ENCODE measurements at places on chromosomes 16 and 17.

DNA sequence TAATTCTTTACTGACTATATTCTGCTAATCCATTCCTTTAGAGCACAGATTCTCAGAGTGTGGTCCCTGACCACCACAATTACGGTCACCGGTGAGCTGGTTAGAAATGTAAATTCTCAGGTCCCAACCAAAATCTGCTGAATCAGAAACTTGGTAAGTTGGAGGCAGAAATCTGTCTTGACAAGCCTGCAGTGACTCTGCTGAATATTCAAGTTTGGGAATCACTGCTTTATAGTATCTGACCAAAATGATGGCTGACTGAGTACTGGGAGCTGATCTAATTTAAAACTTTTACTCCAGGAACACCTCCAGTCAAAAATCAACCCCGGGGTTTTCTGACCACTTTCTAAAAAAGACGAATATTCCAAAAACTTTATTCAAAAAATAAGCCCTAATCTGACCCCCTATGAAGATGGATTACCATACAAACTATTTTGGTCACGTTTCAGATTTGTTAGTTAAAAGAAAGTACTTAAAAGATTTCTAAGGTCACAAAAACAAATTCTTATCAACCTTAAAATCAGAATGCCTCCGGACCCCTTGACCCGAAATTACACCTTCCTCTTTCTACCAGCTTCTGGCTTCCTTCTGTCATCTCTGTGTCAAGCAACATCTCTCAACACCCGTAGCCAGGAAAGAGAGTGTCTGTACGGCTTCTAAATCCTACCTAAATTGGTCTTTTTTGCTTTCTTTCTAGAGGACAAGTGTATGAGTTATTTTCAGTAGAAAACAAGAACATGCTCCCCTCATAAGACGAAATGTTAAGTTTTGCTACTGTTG, 38.6 kb downstream of the CREBBP start:
- DNase-seq: no peak

DNA sequence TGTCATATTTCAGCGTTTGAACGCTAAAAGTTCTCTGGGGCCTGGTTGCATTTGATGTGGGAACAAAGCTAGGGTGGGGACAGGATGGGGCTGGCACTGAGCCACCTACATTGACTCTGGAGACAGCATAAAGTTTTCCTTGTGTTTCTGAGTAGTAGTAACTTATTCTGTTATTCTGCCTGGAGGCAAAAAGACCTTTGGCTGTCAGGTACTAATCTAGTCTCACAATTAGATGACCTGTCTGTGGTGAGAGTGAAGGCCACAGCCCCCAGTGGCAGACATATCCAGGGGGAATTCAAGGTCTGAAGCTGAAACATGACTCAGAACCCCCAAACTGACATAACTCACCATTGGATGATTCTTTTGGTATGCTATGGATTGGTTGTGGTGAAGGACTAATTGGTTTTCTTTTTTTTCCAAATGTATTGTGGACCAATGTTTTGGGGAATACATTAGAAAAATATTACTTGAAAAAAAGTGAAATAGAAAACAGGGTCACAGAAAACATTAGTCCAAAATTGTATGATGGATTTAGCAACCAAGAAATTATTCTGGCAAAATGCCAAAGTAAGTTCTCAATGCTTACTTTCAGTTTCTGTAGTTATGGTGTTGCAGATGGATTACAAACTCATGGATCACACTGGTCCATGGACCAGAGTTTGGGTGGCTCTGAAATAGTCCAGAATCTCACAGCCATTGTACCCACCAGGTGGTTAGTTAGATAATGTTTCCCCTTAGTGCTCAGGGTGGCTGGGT, 10.5 kb upstream of the SALL1 start:
- DNase-seq: no peak

DNA sequence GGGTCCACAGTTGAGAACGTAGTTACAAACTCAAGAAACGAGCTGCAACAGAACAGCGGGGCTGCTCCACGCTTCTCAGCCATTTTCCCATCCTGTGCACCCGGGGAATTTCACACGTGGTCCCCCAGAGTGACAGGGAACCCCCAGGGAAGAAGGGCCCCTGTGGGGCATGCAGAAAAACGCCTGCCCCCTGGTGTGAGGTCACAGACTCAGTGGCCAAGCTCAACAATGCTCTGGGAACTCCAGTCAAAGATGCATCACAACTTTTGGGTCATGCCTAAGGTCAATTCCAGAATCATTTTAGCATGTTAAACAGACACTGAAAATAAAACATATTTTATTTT, 115.4 kb downstream of the ZNF778 start:
- no peak for DNase-seq

- DNase-seq: no peak
These were observed 70.2 kb upstream of the GNAO1 start for GRCh38 chr16:56121156-56121500.

DNA sequence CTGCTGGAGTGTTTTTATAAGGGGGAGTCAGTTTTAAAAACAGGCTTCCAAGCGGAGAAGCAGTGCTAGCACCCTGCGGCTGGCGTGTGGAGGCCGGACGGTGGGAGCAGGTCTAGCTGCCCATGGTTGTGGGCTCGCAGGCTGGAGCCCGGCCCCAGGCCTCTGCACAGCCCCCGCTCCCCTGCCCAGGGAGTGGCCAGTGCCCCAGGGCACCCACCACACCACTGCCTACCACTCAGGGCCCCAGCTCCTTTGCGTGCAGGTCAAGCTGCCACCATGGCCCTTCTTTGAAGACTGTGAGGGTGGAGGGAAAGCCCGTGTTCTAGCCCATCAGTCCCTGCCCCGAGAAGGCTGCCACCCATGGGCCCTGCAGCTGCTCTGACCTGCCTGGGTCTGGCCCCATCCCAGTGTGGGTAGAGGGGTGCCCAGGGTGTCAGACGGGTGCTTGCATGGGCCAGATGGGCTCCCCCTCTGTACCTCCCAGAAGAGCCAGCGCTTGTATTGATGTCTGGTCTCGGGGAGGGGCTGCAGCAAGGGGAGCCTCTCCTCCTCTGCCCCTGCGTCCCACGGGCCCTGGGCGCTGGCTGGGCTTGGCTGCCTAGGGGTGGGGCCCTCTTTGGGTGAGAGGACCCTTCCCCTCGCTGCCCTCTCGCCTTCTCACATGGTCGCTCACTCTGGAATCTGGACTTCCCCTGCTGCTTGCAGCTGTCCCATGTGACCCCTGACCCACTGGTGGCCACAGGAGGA, 1.5 kb upstream of the NUDT16L1 start:
- no peak for DNase-seq

DNA sequence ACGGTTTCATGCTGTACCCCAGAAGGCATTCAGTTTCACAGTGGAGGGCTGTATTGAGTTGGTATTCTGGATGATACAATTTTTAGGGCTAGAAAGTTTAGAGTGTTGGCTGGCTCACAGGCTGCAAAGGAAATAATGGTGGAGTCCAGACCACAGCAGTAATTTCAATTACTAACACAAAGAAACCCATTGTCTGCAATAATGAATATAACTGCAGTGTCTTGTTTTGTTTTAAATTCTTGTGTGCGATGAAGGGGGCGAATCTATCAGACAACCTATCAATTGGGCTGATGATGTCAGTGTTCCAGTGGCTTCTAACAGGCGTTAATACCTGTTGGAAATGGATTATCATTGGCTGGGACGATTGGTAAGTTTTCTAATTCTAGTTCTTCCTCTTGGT, 1.5 kb downstream of the SP2 start:
- DNase-seq: no peak

- peak; percentile 60 for DNase-seq
These were observed 52.7 kb upstream of the FOXF1 start for GRCh38 chr16:86457501-86458148.

Measured in forelimb muscle (tissue), 1 donor.